ENCODE measurements at places on chromosomes 4 and X.

DNA sequence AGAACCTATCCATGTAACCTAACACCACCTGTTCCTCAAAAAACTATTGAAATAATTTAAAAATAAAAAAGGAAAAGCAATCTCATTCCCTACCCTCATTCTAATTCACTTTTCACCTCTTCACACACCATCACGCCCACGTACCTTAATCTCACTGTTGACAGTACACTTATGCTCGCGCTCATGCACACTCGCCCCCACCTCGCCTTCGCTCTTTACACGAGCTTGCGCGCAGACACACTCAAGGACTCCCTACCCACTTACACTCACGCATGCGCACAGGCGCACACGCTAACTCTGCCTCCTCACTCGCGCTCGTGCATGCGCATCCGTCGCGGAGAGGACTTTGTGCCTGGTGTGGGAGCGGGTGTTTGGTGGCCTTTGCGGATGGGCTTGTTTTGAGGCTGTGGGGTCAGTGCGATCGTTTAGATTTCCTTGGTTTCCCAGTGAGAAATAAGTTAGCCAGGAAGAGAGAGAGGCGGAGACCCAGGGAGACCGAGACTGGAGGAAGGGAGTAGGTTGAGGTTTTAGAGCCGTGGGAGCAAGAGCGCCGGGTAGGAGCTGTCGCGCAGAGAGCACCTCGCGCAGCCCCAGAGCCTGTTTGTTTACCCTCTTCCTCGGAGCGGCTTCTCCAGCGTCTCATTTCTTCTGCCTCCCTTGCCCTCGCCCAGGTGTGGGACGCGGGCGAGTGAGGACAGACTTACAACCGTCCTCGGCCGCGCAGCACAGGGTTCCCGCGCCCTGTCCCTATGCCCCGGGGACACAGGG, 8.1 kb upstream of the GSX2 start:
- peak; percentile 44 for DNase-seq

GRCh38 chr4:117814277-117815246, 219.7 kb upstream of the NDST3 start:
- no peak for DNase-seq

GRCh38 chr4:98484031-98484430, 174.4 kb downstream of the TSPAN5 start:
- no peak for DNase-seq

GRCh38 chrX:54427837-54428424, 12.3 kb upstream of the TSR2 start:
- DNase-seq, result no peak

GRCh38 chrX:108246304-108246954, 154.9 kb downstream of the ATG4A start:
- no peak for DNase-seq

DNA sequence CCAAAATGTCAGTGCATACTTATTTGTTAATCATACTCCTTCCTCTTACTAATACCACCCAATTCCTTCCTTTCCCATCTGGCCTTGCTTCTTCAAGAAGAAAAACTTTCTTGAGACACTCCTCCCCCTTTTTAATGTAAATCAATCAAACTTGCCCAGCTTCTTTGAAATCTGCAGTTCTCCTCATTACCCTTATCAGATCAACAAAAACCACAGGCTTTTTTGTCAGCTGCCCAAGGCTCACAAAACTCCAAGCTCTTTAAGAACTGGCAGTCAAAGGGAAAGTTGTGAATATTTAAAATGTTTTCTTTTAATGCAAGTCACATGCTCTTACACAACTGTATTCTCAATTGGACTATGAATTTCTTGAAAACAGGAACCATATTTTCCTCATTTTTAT, 11.3 kb upstream of the MYOZ2 start:
- DNase-seq, result no peak

DNA sequence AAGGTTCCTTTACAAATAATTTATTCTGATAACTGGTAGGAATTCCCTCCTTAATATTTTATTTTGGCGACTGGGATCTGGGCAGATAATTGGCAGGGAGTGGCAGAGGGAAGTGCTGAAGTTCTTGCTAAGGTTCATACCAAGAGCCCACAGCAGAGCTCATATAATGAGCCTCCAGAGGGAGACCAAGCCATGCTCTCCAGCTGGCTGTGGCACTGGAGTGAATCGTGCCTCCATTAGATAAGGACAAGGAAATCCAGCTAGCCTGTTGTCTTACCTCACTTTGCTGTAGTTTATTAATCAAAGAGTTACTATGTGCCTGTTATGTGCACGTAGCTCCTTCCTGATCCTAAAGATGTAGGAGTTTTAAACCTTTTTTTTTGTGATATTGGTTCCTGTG, 1.3 kb downstream of the ASB12 start:
- DNase-seq, result no peak

GRCh38 chr4:1169171-1169671, 3.2 kb downstream of the SPON2 start:
- DNase-seq, result no peak

GRCh38 chr4:69360271-69360670, 80.0 kb downstream of the UGT2B28 start:
- no peak for DNase-seq

DNA sequence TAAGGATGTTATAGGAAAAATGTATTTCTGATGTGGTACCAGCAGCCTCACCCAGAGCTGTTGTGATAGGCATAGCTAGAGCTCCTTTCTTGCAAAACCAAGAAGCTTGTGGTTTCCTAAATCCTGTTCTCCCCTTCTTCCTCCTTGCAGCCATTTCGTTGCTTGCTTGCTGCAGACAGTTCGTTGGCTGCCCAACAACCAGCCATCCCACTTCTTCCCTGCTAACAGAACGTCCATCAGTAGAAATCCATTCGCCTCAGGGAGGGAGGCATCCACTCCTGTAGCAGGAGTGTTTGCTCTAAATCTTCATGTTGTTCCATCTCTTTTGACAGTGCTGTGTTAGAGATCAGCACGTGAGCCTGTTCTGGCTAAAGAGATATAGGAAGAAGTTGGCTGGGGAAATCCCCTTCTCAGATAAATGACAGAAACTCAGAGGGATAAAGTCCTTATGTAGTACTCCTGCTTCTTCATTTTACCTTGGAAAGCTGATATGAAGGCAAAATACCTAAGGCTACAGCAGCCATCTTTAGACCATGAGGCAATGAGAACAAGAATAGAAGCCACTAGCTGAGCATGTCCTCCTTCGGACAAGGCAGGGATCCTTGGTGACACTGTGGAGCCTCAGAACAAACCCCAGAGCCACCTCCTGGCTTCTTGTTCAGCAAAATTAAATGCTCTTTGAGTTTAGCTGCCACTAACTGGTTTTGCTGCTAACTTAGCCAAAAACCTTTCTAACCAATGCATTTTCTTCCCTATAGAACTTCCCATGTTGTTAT, 68.4 kb upstream of the RELL1 start:
- no peak for DNase-seq
